ENCODE measurements at places on chromosomes 3 and 15.

DNA sequence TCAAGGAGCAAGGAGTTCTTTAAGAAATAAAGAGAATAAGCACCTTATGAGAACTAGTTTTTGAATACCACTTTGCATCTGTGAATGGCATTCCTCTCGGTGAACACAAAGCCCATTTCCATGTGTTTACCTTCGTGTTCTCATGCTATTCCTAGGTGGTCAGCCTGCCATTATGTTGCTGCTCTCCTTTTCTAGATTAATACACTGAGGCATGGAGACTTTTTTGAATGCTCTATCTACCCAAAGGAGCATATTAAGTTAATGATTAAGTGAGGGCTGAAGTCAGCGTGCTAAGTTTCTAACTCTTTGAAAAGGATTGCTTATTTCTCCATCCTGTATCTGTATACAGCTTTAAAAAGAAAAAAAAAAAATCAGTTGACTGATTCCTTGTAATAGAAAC is 394.5 kb downstream of the MECOM start:
- no peak for DNase-seq

GRCh38 chr3:69535613-69536012 is 149.7 kb upstream of the FRMD4B start:
- DNase-seq, result no peak

GRCh38 chr15:40766906-40767837 is 2.6 kb upstream of the C15orf62 start:
- no peak for DNase-seq

GRCh38 chr3:141767066-141767465 is 3.9 kb downstream of the GRK7 start:
- DNase-seq, result no peak

DNA sequence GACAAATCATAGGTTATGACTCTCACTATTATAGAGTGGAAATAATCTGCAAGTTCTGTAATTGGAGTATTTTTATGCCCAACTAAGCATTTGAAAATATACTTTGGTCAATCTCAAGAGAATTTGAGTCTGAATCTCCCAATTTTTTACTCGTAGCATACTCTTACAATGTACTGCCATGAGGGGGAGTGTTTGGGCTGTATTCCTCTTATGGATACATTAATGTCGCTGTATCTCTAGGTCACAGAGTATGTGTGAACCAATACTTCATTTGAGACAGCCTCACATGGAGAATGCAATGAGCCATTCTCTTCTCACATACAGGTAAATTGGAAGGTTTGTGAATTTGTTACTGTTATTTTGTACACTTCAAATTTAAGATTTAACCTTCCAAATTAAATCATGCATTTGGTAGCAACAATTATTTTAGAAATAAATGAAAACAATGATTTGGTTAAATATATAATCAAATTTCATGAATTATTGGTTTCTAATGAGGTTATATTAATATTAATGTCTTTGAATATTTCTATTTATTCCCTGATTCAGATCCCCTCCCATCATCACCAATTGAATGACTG is 5.5 kb upstream of the CD200 start:
- DNase-seq, result peak; percentile 79

- DNase-seq, result no peak
These were observed 89.8 kb upstream of the IGSF10 start for GRCh38 chr3:151550642-151551041.

DNA sequence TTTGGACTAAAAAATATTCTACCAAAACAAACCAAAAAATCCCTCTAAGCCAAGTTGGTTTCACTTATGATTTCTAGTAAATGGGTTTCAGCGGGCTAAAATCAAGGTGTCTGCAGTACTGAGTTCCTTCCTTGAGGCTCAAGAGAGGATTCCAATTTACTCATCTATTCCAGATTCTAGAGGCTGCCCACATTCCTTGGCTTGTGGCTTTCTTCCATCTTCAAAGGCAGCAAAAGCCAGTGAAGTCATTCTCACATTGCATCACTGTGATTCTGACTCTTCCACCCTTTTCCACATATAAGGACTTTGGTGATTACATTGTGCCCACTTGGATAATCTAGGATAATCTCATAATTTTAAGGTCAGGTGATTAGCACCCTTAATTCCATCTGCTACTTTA is 48.1 kb downstream of the DPPA2 start:
- DNase-seq, result no peak

GRCh38 chr3:59464187-59464586 is 414.4 kb upstream of the CFAP20DC start:
- DNase-seq, result no peak

DNA sequence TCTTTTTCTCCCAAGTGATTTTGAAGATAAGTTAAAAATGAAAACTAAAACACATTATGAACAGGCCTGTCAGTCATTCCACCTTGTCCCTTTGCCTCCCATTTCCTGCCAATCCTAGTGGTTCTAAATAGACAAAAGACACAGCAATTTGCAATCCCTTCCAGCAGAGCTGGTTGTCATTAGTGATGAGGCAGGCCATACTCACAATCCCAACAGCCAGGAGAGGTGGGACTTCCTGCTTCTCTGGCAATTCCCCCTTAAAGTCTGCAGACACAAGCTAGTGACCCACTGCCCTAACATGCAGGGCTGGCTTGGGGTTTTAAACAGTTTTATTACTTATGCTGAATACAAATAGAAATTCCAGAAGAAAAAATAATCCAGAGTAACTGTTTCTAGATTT is 38.4 kb upstream of the RBP1 start:
- no peak for DNase-seq

DNA sequence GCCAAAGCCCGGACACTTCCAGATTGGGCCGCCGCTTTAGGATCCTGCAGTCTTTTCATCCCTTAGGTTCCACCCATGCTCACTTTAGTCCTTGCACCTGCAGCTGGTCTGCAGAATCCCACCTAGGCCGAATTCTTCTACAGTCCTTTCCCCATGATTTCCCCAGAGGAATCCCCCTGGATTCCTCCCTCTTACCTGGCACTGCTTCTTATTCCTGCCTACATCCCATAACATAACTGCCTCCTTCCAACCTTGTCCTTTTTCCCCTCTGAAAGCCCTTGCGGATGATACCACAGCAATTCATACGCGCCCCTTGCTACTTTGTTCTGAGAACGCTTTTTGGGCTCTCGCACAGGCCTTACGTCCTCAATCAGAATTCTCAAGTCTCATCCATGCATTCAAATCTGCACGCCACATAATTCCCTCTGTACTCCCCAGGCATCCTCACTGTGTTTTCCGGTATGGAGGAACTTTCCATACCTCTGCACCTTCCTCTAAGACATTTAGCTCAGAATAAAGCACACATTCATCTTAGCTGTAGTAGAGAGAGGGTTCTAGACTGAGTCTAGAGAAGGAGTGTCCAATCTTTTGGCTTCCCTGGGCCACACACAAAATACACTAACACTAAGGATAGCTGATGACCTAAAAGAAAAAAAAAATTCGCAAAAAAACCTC is 619 bp downstream of the EIF2AK4 start:
- peak; percentile 47 for DNase-seq

GRCh38 chr3:143668924-143669790 is 179.1 kb downstream of the SLC9A9 start:
- no peak for DNase-seq

DNA sequence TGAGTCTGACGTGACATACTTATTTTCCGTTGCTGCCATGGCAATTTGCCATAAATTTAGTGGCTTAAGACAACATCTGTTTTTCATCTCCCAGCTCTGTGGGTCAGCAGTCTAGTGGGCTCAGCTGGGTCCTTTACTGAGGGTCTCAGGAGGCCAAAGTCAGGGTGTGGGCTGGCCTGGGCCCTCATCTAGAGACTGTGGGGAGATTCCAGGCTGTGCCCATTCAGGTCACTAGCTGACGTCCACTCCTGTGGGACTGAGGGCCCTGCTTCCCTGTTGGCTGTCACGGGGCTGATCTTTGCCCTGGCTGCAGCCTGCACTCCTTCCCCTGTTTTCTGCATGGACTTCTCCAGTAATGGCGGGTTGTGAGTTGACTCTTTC is 19.1 kb downstream of the FGD5 start:
- peak; percentile 32 for DNase-seq

GRCh38 chr15:69664572-69665571 is 212.3 kb downstream of the RPLP1 start:
- DNase-seq, result no peak

DNA sequence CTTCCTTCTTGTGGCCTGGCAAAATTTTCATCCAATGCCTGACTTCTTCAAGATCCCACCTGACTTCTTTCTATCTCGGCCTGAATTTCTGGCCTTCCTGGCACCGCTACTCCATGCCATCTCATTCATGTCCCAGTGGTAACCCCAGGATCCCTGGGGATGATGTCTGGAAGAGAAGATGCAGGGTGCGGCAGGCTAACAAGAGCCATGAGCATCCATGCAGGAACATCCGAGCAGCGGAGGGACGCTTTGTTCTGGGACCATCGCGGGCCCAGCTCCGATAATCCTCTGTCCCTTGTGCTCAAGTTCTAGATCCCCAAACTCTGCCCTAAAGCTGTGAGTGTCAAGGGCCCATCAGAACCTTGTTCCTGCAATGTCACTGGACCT is 10.9 kb downstream of the MYL3 start:
- DNase-seq, result no peak

DNA sequence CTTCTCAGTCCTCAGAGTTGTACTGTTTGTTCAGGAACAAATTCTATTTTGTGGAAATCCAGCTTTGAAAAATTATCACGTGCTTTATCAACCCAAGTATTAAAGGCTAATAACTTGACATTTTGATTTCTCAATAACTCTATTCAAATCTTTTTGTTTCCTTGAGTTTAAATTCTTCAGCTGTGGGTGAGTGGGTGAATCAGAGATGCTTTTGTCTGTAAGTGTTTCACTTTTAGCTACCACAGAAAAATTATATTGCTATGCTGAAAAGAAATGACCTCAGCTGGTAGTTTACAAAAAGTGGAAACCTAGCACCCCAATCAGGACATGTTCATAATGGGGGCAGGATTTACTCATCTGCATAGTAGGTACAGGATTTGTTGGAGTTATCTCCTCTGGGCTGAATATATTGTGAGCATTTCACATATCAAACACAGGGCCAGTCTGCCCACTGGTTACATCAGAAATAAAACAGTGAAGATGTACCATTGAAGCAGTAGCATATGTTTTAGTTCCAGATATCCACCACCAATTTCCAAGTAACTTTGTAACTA is 30.5 kb downstream of the MINDY4B start:
- no peak for DNase-seq

GRCh38 chr15:65971741-65971995 is 102.4 kb downstream of the RAB11A start:
- DNase-seq, result no peak
